ENCODE measurements at places on chromosomes 1 and 21.

- DNase-seq, result no peak
Observed at GRCh38 chr1:59020151-59020997, 236.5 kb upstream of the JUN start.

GRCh38 chr1:14570514-14570913, 28.0 kb upstream of the KAZN start:
- no peak for DNase-seq

DNA sequence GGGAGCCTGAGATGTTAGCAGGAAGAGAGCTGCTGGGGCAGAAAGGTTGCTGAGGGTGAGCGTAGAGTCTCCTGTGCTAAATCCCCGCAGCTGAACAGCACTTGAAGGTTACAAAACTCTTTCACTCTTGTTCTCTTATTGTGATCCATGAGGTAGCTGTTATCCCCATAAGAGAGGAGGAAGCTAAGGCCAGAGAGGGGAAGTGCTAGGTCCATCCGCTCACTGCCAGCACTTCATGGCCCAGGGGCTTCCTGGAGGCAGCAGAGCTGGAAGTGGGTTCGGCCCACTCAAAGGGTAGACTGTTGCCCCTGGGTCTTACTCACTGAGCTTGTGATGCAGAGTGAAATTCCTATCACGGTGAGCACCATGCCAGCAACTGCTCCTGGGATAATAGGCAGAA, 5.6 kb downstream of the TMEM234 start:
- DNase-seq, result no peak

DNA sequence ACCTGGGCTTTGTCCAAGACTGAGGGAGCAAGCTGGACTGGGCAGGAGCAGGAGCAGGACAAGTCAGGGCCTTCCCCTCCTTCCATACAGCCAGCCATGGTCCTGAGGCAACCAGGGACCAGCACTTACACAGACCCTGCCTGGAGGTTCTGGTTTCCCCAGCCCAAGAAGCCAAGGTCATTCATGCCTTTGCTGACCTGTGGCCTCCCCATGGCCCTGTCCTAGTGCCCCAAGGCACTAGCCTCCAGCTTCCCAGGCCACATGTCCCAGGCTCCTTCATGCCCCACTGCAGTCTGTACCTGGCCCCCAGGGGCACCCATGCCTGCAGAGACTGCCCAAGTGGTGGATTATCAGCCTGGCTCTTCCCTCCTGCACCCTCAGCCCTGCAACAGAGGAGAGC, 243.9 kb downstream of the TOMM20 start:
- DNase-seq, result no peak

- DNase-seq, result peak; percentile 90
Observed at GRCh38 chr1:61056573-61057439, 25.6 kb upstream of the NFIA start.

- DNase-seq, result no peak
Observed at GRCh38 chr1:21871943-21872342, 59.9 kb downstream of the LDLRAD2 start.

GRCh38 chr1:2152954-2153353, 41.6 kb downstream of the FAAP20 start:
- no peak for DNase-seq

- no peak for DNase-seq
Observed at GRCh38 chr1:51203121-51203873, 32.8 kb upstream of the RNF11 start.

- DNase-seq, result no peak
Observed at GRCh38 chr1:115976921-115977498, 697 bp downstream of the SLC22A15 start.

DNA sequence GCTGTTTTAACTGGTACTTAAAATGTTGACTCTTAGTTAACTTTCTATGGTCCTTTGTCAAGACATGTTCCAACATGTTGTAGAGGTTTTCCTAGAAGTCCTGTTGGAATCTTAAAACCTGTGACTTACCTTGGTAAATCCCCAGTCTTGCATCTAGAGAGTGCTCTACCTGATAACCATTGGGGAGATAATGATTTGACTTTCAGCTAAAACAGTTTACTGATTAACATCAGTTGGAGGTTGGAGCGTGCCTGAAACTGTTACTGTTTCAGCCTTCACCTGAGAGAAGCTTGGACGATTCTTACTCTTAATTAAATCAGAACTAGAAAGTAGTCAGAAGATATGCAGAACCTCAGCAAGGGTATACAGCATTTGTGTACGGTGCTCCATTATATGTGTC, 8.8 kb downstream of the MDM4 start:
- no peak for DNase-seq

GRCh38 chr21:42937960-42938605, 12.7 kb upstream of the ERVH48-1 start:
- peak; percentile 76 for DNase-seq

- DNase-seq, result no peak
Observed at GRCh38 chr1:109570414-109570813, 22.0 kb downstream of the GNAI3 start.

DNA sequence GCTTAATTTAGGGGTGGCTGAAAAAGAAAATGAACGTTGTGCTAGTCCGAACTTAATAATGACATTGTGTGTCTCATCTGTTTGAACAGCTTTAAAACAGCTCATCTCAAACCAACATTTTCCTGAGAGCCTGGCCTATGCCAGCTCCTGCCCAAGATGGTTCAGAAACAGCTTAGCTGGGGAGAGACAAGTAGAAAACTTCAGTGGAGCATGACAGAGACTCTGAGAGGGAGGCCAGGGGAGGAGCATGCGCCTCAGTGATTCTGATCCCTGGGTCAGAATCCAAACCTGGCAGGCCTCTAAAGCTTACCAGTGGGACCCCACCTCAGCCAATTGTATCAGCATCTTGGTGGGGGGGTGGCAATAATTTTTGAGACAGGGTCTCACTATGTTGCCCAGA, 99.3 kb downstream of the TAS1R2 start:
- no peak for DNase-seq

DNA sequence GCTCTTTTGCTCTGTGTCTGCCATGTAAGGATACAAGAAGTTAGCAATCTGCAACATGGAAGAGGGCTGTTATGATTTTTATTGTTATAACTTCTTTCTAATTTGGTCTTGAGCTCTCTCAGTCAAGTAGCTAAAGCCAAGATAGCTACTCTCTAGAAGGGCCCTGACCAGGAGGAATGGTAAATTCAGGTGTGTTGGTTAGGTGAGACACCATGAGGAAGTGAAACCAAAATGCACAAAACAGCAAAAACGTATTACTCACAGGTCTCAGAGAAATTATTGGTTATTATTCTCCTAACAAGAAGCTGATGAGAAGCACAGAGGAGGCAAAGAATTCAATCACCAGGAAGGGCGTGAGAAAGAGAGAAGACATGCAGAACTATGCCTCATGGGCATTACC, 51.8 kb upstream of the INSL5 start:
- DNase-seq, result no peak

DNA sequence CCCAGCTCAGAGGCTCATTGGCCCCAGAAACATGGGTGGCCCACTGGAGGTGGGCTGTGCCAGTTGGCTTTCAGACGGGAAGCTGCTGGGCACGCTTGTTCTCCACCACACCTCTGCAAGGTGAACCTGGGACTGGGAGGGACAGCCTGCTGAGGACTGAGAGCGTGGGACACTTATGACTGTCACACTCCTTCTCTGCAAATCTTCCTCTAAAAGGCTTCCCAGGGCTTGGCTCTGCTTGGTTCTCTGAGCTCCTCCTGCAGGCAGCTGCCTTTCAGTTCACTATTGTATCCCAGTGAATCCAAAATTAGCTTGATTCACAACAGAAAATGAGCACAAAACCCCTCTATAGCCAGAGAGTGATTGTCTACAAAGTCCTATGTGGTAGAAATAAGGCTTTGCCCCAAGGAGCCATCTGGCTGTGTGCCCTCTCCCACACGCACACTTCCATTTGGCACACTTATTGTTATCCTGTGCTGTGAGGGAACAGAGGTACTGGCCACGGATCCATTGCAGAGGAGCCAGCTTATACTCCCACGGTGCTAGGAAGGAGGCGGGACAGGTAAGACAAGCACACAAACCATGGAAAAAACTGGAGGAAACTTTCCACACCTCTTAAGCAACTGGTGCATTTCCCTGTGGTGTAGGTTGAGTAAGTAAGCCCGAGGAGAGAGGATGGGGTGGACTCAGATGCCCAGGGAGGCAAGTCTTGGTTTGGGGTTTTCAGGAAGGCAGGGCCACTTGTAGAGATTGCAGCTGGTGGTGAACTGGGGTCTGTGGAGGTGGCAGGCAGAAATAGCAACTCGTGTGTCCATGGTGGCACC, 18.9 kb upstream of the BTG2 start:
- peak; percentile 40 for DNase-seq

DNA sequence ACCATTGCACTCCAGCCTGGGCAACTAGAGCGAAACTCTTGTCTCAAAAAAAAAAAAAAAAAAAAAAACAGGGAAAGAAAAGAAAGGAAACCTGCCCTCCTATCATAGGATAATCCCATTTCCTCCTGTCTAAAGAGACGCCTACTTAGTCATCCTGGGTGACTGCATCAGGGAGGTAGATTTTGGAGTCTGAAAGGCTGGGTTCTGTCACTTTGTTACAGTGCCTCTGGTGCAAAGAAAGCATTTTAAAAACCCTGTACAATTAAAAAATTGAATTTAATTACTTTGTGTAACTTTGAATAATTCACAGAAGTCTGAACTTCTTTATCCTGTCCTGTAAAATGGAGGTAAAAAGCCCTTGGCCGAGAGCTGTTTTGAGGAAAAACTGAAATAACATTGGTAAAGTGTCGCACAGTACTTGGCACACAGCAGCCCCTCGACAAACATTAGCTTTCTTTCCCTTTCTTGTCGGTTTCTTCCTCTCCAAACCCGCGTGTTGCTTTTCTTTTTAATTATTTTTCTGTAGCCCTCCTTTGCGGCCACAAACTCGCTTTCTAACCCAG, 657 bp upstream of the HDAC1 start:
- no peak for DNase-seq

GRCh38 chr1:224873434-224874369, 55.8 kb upstream of the DNAH14 start:
- no peak for DNase-seq

DNA sequence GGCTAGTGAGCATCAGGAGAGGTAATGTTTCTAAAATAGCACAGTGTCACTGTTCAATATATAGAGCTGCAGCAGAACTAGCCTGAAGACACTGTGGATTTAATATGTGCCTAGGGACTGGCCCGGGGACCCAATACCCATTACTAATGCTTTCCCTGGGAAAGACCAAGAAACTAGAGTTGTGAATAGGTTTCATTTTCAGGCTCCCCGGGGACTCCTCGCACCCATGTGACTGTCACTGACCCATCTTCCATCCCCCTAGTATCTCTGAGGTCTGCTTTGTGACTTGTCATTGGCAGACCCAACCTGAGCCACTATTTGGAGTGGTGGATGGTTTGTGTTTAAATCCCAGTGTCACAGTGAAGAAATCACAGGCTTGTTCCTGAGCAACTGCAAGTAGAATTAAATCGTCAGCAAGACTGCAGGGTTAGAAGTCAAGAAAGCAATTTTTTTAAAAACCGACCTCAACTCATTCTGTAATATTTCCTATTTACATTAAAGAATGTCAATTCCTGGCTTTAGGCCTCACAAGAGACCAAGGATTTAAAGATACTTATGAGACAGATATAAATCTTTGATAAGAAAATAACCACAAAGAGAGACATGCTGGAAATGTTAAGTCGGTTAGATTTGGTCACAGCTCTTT, 130.0 kb upstream of the TNR start:
- DNase-seq, result no peak

- no peak for DNase-seq
Observed at GRCh38 chr1:244242446-244242845, 191.4 kb downstream of the ZBTB18 start.

DNA sequence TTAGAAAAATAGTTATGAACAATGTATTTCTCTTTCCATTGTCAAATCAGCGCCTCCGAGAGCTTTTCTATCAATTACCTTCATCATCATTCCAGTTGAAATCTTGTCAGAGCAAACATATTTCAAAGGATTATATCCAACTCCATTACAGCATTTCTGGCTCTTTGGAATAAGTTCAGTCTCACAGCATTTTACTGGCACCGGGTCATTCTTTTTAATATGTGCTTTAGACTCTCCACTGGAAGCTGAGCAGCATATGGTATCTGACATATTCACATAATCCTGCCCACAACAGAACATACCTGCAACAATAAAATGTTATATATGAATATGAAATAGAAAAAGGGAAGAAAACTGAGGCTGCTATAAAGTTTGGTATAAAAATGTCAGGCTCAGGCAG, 222.9 kb downstream of the KCTD3 start:
- no peak for DNase-seq

DNA sequence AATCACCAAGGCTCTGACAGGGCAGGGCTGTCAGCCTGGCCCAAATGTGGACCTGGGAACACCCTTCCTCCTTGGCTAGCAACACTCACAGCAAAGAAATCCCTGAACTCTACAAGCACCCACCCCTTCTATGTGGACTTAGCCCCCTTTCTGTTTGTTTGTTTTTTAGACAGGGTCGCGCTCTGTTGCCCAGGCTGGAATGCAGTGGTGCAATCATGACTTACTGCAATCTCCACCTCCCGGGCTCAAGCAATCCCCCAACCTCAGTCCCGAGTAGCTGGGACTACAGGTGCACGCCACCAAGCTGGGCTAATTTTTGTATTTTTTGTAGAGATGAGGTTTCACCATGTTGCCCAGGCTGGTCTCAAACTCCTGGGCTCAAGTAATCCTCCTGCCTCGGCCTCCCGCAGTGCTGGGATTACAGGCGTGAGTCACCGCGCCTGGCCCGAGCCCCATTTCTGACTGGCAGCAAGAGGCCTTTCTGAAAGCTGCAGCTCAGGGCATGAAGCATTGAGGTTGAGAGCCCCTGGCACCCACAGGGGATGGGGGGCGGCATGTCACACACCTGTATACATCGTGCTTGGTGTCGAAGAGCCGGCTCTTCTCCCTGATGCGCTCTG, 16.2 kb downstream of the RIPK4 start:
- no peak for DNase-seq

DNA sequence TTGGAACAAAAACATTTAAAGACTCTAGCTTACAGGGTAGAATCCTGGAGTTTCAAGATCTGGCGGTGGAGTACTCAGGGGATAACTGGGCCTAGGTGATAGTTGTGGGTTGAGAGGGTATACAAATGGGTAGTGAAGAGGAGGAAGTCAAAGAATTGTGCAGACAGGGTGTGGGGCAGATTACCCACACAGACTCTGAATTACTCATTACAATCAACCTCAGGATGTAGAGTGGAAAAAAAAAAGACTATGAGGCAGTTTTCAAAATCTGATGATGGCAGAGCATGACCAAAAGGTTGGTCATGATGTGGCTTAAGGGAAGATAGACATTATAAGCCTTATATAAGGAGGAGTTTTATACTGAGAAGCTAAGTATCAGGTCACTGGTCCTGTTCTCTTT, 44.1 kb upstream of the GLIS1 start:
- no peak for DNase-seq

DNA sequence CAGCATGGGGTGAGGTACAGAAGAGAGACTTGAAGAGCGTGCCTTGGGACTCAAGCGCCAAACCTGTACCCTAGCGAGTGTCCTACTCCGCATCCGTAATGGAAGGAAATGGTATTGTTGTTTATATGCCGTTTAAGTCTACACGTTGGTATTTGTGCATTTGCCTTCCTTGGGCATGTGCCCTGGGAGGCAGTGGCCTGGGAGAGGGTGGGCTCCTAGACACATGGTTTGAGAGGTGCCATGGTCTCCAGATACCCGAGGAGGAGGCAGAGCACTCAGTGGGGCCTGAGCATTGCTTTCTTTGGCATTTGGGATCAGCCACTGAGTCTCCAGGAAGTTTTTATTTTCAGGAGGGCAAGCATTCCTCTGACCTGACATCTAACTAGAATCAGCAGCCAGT, 6.5 kb downstream of the ZNF672 start:
- DNase-seq, result no peak

All from left hindlimb (tissue), 1 donor.